Mammary microvascular endothelial cell (primary cell): ENCODE measurements at places on chromosomes 16 and 17. TPM values are rescaled to one million over a fixed set of nuclear protein-coding genes. Genes with fewer than 3 reads are reported as not detected.

The DPEP3 gene
- not detected in 2 replicates for total RNA-seq

The TMEM92 gene
- total RNA-seq: 0.05 and 0.07 TPM in 2 replicates

The FZD2 gene
- total RNA-seq: 0.07 and 0.34 TPM in 2 replicates

The PRSS36 gene
- total RNA-seq: 0.25 TPM in 1 of 2 replicates, not detected in the other
